Occipital lobe (tissue), 3 donors: ENCODE measurements at places on chromosomes 5 and 9. TPM values are rescaled to one million over a fixed set of nuclear protein-coding genes. Genes with fewer than 3 reads are reported as not detected.

GRCh38 chr5:105030153-105030552 lies 1467.6 kb upstream of the NUDT12 start:
- DNase-seq: no peak

DNA sequence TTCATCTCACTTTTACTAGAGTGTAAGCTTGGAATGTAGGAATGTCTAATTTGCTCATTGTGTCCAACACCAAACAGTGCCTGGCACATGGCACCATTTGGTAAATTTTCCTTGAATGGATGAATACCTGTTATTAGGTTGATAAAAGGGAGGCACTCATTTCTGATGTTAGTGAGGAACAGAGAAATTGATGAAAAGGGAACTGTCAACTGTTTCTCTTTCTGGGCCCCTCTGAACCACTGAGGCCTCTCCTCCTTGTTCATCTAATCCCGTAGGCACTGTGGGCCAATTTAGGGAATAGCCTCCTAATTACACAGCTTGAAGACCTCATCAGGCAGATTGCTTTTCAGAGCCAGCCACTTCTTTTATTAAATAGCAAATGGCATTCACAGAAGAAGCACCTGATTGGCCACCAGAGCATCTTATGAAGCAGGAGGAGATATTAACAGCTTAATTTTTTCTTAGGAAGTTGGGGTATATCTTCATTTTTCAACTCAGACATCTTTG lies 22.6 kb downstream of the MRRF start:
- DNase-seq: no peak

DNA sequence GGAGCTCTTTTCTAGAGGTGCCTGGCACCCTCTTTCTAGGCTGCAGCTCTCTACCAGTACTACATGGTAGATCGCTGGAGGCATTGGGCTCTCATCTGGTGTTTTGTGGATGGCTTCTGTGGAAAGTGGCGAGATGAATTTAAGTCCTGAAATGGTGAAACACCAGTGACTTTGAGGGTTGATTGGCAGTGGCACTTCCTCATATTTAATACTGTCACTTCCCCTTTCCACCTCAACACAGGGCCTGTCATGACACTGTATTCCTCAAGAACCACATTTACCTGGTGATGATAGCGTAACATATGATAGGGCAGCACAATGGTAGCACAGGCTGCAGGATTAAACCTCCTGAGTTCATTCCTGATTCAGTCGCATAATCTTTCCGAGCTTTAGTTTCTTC lies 132.1 kb downstream of the KDM4C start:
- DNase-seq: no peak

DNA sequence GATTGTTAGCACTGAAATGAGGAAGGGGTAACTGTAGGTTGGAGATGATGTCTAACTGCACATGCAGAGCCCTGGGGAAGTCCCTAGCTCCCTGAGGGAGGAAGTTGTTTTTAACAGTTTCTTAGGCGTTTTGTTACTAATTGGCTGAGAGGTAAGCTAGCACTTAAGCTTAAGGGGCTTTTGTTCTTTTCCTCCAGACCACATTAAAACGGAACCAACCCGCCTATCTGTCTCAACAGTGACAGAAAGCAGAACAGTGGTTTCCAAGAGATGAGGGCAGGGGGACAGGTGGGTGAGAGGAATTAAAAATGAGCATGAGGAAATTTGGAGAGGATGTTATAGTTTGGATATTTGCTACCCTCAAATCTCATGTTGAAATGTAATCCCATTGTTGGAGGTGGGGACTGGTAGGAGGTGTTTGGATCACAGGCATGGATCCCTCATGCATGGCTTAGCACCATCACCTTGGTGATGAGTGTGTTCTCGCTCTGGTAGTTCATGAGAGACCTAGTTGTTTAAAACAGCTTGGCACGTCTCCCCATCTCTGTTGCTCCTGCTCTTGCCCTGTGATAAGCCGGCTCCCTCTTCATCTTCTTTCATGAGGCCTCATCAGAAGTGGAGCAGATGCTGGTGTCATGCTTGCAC lies 38.9 kb downstream of the LYRM7 start:
- no peak for DNase-seq

The NXNL2 gene
- total RNA-seq: 0.78 TPM

GRCh38 chr5:6861036-6861435 lies 147.8 kb downstream of the TENT4A start:
- no peak for DNase-seq

DNA sequence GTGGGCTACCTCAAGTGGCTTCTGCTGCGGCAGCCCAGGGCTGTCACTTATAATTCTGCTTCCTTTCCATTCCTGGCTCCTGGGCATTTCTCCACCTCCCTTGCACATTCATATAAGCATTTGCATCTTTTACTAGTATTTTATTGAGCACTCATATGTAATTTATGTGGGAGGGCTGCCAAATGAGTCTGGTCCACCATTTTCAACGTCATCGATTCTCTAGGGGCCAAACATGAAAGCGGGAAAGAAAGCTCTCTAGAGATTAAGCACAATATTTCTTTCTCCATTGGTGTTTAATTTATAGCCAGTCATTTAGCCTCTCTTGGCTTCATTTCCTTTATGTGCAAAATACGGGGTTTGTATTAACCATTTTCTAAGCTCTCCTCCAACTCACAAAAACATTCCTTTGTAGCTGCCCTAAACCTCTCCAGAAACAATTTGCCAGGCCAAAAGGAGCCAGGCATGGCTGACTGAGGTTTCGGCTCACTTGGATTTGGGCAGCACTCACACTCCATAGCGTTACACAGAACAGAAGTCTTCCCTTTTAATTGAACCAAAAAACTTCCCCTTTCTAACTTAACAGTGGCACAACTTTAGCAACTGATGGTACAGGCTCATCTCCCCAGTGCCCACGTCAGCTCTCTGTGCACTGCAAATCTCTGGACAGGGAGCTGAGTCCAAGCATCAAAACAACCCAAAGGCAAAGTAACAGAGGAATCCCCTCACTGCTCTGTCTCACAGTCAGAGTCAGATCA lies 183.5 kb downstream of the ROR2 start:
- no peak for DNase-seq

The CDC25C gene
- 2.3 TPM for total RNA-seq

GRCh38 chr9:14530841-14531240 lies 162.4 kb downstream of the ZDHHC21 start:
- no peak for DNase-seq

GRCh38 chr5:160075073-160075472 lies 44.2 kb downstream of the PWWP2A start:
- DNase-seq: no peak

The SLC35A4 gene
- total RNA-seq: 3.7 TPM

DNA sequence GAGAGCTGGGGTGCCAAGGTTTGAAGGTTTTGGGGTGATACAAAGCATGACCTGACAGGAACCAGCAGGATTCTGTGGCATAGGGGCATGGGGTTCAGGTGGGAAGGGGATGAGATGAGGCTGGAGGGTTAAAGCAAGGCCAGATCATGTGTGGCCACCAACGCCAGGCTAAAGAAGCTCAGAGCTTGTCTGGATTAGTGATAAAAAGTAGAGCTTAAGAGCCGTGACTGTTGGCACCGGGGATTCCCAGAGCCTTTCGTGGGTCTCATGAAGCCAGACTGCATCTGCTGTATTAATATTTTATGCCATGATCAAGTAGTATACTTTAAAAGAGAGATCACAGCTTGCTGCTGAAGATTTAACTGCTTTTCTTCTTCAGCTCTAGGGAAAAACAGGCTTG lies 8.5 kb upstream of the GSN start:
- DNase-seq: no peak

The BNC2 gene
- 1.6 TPM for total RNA-seq

The CD72 gene
- 0.47 TPM for total RNA-seq

DNA sequence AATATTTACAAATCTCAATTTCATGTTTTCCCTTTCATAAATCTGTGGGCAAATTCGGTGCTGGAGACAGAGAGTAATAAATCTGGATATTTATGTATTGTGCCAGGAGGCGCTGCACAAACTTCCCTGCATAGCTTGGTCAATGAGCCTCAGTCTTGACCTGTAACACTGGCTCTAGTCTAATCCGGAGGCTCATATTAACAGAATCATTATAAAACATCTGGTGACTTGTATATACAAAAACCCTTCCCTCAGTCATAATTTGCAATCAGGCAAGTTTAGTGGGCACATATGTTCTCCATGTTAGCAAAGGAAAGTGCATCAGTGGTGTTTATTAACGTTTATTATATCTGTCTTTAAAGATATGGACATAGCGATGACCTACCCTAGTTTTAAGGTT lies 104.0 kb upstream of the BNC2 start:
- DNase-seq: no peak

GRCh38 chr9:23232831-23233230 lies 593.2 kb downstream of the ELAVL2 start:
- no peak for DNase-seq

DNA sequence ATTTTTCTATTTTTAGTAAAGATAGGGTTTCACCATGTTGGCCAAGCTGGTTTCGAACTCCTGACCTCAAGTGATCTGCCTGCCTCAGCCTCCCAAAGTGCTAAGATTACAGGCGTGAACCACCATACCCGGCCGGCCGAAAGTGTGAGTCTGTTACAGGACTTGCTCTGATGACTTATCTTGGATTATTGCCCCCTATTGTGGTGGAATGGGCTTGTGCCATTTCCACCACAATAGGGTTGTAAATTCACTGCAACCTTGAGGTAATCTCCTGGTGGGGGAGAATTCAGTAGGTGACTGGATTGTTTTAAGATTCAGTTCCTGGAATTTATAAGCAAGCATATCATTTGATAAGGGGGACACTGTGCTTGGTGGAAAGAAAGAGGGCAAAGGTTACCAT lies 15.0 kb upstream of the HMGCR start:
- no peak for DNase-seq

GRCh38 chr5:146947181-146947941 lies 68.8 kb upstream of the PPP2R2B start:
- DNase-seq: no peak

The SHOC1 gene
- 0.16 TPM for total RNA-seq

DNA sequence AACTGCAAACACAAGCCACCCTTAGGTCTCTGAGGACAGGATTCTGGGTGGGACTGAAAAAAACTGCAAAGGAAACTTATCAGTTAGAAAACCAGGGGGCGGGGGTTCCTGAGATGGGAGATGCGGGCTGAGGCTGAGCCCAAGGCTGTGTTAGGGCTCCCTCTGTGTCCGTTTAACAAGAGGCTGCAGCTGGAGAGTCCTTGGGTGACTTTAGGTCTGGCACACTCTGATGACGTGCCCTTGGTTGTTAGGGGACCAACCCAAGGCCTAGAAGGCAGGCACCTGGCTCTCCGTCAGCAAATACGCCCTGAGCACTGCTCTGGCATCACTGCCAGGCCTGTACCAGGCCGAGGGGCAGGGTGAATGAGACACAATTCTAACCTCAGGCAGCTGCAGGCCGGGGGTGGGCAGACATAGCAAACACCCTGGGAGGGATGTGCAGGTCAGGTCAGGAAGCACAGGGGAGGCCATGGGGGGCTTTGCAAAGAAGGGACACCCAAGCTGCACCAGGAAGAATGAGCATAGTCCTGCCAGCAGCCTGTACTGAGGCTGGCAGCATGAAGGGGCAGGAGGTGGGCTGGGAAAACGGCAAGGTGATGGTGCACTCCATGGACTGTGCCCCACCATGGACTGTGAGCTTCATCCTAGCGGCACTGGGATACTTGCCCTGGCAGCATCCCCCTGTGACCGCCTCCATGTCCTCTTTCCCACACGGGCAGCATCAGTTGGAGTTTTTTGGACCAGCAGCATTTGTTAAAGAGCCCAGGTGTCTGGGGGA lies 137.9 kb downstream of the GABBR2 start:
- no peak for DNase-seq

The RNF183 gene
- total RNA-seq: not detected

DNA sequence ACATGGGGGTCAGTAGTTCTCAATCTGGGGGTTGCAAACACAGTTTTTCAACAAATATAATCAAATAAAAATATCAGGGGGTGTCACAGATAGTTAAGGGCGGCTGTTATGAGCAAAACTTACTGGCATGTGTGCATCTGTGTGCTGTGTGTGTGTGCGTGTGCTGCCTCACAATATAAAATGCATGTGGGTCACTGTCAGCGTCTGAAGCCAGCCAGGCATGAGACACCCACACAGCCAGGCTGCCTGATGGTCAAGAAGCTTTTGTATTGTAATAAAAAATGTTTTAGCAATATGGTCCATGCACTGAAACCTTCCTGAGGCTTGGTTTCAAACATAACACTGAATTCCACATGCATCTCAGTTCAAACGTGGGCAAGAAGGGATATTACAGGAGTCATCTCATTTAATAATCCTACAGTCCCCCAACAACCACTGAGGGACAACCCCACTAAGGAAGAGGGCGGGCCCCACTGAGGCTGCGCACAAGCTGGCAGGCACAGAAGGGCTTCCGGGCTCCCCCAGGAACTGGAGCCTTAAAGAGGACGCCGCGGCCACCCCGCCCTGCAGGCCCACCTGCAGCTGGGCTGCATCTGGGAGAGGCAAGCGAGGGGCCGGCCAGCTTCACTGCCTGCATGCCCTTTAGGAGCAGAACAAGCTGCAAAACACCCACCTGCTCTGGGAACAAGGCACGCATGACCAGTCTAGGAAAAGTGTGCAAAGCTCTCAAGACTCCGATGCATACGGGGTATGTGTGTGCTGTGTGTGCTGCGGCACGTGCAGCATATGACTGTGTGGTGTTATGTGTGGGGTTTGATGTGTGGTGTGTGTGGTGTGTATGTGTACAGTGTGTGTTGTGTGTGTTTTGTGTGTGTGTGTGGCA lies 14.1 kb downstream of the SEMA4D start:
- DNase-seq: no peak

The NR4A3 gene
- 8.7 TPM for total RNA-seq

The CDH9 gene
- 34.2 TPM for total RNA-seq

DNA sequence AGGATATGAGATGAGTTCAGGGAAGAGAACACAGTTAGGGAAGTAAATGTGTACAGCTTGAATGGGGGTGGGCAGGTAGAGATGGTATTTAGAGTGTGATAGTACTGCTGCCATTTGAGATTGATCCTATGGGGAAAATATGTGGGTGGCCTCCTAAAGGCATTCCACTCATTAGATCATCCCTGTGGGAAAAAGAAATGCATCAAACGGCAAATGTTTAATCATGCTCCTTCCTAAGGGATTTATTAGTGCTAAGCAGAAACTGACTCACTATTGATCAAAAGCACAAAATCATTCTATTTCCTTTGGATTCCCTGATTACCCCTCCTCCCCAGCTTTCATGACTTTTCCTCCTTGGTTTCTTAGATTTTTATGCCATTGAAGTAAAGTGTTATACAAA lies 36.4 kb upstream of the SMC5 start:
- no peak for DNase-seq

DNA sequence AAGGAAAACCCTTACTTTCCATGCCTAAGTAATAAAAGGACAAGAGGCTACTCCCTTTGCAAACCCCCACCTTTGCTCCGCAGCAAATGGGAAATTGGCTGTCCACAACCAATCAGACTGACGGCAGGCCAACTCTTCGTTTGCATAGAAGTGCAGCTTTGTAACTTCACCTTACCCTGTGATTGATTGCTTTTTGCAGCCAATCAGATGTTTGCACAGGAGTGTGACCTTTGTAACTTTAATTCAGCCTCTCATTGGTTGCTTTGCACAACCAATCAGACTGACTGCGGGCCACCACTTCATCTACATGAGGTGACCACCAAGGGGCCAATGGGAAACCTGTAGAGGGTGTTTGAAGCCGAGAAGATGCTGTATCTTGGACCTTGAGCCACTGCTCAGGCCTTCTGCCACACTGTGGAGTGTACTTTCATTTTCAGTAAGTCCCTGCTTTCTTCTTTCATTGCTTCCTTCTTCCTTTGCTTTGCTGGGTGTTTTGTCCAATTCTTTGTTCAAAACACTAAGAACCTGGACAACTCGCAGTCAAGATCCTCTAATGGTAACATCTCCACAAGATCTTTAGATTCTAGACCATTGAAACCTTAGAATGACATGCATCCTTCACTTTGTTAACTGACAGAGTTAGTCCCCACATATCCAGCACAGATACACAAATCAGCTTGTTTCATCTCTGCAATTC lies 51.3 kb upstream of the FREM1 start:
- DNase-seq: no peak

The IGFBPL1 gene
- 67.1 TPM for total RNA-seq

The SNX30 gene
- 25.0 TPM for total RNA-seq
